ENCODE measurements at places on chromosomes 2 and 18.
A peak's percentile ranks its signal among the peaks of the same experiment; 100 is the strongest.

- DNase-seq, result no peak
Measured at GRCh38 chr2:42876326-42876751, 84.0 kb upstream of the HAAO start.

- DNase-seq, result no peak
Measured at GRCh38 chr2:171227066-171227782, 66.5 kb upstream of the TLK1 start.

DNA sequence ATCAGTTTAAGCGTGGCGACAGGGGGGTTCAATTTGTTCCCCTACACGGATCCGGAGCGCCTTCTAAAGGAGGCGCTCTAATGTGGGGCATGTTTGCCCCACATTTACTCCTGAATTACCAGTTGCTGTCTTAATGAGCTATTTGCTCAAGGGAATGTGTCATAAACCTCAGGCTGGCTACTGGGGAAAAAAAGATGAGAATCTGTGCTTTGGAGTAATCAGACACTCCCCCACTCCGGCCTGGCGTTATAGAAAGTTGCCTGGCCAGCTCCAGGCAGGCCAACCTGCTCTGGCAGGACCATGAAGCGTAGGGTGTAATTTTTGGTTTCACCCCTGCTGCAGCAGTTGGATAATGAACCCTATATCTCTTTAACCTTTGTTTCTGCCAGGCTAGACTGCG lies 31.0 kb upstream of the MAP3K20 start:
- no peak for DNase-seq

GRCh38 chr2:111883661-111884591 lies at the start of gene ANAPC1:
TSS of gene ANAPC1 (minus strand) at chr2:111884193. CDS start at chr2:111880825, 3,368 bp downstream.
- DNase-seq, result peak; percentile 51

- no peak for DNase-seq
Measured at GRCh38 chr18:39871961-39872360, 2083.1 kb upstream of the PIK3C3 start.

DNA sequence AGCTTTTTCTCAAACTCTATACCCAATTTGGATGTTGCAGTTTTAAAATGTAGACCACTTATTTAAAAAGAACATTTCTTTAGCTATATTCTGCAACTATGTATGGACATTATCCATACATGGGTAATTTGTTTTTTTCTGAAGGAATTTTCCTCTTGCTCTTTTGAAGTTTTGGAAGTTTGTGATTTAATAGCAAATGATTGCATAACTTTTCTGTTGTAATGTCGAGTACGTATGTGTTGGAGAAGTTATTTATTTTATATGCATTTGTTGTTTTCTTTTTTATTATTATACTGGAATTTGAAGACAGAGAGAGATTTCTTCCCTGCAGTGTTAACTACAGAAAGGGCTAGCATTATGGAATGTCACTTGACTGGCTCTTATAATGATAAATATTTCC lies 207.7 kb upstream of the FANCL start:
- no peak for DNase-seq

DNA sequence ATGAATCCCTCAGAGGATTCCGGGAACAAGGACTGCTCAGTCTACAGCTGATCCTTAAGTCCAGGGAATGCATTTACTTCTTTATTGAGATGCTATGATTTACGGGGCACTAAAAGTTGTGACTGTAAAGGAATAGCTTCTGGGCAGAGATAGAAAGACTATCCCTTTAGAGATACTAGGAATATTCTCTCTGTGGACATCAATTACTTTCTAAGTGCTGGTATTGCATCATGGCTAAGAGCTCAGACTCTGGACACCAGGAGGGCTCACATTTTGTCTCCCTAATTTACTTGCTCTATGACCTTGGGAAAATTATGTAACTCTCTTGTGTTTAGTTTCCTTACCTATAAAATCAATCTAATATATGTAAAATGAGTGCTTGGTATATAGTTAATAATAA lies 131.4 kb downstream of the AKAIN1 start:
- no peak for DNase-seq

GRCh38 chr2:237406371-237406895 lies 7.5 kb downstream of the COL6A3 start:
- no peak for DNase-seq

DNA sequence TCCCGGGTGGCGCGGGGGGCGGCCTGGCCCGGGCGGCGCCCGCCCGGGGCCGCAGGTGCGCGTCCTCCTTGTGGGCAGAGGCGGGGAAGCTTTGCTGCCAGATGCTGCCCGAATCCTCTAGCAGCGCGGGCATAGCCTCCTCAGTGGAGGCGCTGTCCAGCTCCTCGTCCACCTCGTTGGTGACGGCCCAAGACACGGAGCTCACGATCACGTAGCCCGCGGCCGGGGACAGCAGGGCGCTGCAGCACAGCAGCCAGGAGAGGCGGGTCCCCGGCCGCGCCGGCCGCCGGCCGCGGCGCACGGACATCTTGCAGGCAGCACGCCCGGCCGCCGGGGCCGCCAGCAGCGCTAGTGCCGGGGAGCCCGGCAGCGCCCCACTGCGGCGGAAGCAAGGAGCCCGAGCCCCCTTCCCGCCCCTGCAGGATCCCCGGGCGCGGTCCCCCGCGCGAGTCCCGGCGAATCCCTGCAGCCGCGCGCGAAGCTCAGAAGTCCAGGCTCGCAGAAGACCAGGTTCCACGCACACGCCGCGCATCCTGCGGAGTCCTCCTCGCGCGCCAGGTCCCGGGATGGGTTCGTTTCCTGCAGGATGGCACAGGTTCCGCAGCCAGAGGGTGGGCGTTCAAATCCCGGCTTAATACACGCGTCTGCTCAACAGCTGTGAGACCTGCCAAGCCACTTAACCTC lies at the start of gene CREG2:
Gene CREG2, minus strand, starts transcription at position 353 of the 684 bp plus-strand sequence. Its CDS starts 46 bp downstream, at position 307.
- peak; percentile 65 for DNase-seq

GRCh38 chr2:74174909-74175308 lies 3.8 kb downstream of the MOB1A start:
- DNase-seq, result no peak

- DNase-seq, result no peak
Measured at GRCh38 chr2:100197631-100198153, 55.3 kb upstream of the AFF3 start.

DNA sequence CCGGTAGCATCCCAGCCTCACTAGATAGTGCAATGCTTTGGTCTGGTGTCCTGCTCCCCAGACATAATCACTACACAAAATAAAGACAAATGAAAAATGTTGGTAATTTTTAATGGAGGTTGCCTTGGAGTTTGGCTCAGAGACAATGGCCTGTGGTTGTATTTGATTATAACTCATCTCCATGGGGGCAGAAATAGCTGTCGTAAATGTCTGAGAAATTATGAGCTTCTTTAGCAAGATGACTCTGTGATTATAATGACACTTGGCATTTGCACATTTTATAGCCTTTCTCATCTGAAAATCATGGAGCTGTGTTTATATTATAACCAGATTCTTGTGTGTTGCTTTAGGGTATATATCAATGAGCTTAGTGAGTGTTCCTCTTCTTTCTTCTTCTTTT lies 1779.7 kb upstream of the CELF4 start:
- DNase-seq, result no peak

GRCh38 chr18:13300029-13300428 lies 81.5 kb downstream of the LDLRAD4 start:
- no peak for DNase-seq

DNA sequence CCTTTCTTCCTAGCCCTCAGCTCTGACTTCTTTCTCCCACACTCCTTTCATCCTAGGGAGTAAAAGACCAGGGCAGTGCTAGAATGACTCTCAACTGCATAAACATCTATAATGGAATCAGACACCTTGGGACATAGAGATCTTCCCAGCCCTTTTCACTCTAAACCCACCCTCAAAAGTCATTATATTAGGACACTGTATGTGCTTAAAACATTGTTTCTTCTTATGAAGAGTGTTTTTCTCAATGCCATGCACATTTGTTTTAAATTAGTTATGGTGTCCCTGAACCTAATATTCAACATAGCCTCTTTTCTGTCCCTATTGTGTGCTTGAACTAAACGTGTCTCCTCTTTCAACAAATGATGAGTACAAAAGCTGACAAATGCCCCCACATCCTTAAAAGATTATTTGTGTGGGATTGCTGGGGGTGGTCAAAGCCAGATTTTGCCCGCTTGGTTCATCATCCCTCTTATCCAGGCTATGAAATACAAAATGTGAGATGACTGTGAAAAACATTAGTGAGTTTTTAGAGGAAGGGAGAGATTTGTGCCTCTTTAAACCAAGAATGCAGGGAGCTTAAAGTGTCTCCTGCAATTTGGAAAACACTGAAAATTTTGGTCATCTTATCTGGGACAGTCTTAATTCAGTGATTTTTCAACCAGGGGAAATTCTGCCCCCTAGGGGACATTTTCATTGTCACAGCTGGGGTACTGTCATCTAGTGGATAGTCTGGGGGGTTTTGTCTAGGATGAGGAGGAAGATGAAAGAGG lies 29.0 kb downstream of the SERPINB5 start:
- DNase-seq, result no peak

- no peak for DNase-seq
Measured at GRCh38 chr2:176650838-176651555, 381.8 kb downstream of the MTX2 start.

GRCh38 chr2:1708476-1709334 lies 35.6 kb downstream of the PXDN start:
- no peak for DNase-seq

GRCh38 chr18:48007955-48008701 lies 77.7 kb upstream of the SMAD2 start:
- DNase-seq, result peak; percentile 92

- no peak for DNase-seq
Measured at GRCh38 chr2:58757971-58758370, 516.8 kb upstream of the FANCL start.

DNA sequence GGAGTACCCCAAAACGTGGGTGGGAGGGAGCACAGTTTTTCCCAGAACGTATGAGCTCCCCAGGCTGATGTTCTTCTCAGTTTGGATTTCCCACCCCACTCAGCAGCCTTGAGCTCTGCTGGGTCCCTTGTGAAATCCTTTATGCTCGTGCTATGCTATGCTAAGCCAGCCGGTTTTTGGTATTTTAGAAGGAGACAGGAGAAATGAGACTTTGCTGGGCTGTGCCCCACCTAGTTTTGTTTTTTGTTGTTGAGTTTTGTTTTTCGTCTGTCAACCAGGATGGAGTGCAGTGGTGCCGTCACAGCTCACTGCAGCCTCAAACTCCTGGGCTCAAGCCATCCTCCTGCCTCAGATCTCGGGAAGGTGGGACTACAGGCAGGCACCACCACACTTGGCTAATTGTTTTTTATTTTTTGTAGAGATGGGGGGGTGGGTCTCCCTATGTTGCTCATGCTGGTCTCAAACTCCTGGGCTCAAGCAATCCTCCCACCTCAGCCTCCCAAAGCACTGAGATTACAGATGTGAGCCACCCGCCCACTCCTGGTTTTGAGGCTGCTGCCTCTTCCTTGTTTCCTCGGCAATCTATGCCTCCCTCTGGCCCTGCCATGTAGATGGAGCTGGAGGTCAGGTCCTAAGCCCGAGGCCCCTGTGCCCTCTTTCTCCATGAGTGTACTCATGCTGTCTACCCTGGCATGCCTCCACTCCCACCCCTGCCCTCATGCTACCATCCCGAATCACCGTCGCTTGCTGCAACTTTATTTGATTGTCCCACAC lies 17.5 kb upstream of the MGAT4A start:
- no peak for DNase-seq
